ENCODE measurements at places on chromosomes 5 and 9.

- no peaks in the 10 kb centered on the region for H3K36me3 ChIP-seq
- H3K4me1 ChIP-seq: no peaks in the 10 kb centered on the region
- no peaks in the 10 kb centered on the region for H3K27me3 ChIP-seq
- H3K27ac ChIP-seq: no peak overlapping the region
- H3K4me3 ChIP-seq: no peak overlapping the region
These were observed 297.8 kb downstream of the CWC27 start for GRCh38 chr5:65066387-65067146.

GRCh38 chr9:18824095-18824666 is 208.8 kb downstream of the SAXO1 start:
- H3K27ac ChIP-seq: no peak overlapping the region
- H3K36me3 ChIP-seq: no peaks in the 10 kb centered on the region
- no peak overlapping the region for H3K4me3 ChIP-seq
- DNase-seq: no peak
- H3K27me3 ChIP-seq: no peaks in the 10 kb centered on the region

DNA sequence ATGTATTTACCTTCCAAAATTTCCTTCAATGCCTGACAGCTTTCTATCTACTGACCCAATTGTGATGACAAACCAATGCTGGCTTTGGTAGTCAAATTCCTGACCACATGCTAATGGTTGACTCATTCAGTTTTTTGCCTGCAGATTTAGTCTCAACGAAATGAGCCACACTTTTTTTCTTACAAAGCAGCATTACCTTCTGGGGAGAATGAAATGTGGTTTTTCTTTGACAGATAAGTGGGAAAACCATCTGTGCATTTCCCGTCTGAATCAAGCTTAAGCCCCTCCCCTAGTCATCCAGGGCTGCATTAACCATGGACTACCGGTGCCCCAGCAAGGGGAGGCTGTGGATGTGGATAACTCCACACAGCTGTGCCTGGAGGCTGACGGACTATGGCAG is 99.6 kb upstream of the TAF11L2 start:
- no peak overlapping the region for H3K27ac ChIP-seq
- no peak overlapping the region for H3K4me3 ChIP-seq
- no peak for DNase-seq

DNA sequence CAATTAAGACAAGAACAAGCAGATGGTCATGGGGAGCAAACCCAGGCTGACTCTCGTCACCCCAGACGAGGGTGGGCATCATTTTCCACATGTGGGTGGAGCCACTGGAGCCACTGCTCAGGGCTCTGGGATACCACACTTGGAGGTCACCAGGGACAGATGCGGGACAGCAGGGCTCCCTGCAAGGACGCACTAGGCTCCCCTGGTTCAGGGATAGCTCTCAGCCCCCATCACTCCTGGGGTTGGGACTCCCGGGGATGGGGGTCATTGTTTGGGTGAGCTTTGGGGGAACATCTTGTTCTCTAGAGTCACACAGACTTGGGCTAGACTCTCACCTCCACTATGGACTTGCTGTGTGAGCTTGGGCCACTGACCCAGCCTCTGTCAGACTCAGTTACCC is 57.8 kb downstream of the GTF3C4 start:
- no peak overlapping the region for H3K4me3 ChIP-seq
- H3K27ac ChIP-seq: no peak overlapping the region
- no peaks in the 10 kb centered on the region for H3K27me3 ChIP-seq

DNA sequence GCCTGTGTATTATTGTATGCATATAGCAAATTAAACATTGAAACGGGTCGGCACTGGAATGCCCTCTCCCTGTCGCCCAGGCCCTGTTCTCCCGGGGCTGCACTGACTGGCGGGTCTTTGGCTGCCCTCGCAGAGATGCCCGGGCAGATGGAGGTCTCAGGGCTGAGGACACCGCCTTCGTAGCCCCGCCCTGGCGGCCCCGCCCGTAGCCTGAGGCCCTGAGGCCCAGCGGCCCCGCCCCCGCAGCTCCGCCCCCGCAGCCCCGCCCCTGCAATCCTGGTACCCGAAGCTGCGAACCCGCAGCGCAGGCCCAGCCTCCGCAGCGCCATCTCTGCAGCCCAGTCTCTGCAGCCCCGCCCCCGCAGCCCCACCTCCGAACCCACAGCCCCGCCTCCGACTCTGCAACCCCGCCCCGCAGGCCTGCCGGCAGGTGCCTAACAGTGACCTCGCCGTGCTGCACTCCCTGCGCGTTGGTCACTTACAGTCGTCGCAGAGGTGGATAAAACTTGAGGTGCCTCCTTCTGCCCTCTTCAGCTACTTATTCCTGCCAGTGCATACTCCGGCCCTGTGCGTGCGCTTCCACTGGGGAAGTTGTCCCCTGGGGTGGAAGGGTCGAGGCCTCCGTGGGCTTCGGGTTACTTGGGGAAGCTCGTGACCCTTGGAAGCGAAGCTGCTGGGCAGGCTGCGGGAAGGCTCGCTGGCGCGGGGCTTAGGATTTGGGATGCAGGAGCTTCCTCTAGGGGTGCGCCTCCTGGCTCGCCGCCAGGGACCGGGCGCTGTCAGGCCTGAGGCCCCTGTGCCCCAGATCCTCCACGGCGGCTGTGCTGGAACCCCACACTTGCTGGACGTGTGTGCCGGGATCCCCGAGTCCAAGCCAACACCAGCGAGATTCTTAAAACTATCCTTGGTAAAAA is 72.3 kb downstream of the ICE1 start:
- no peak overlapping the region for H3K27ac ChIP-seq
- peaks cover 1% of the 10 kb centered on the region for H3K36me3 ChIP-seq
- DNase-seq: peak; percentile 83
- H3K4me1 ChIP-seq: peaks cover 15% of the 10 kb centered on the region

- no peaks in the 10 kb centered on the region for H3K27me3 ChIP-seq
- no peak for DNase-seq
- H3K27ac ChIP-seq: no peak overlapping the region
- no peaks in the 10 kb centered on the region for H3K36me3 ChIP-seq
- H3K4me1 ChIP-seq: no peaks in the 10 kb centered on the region
- no peak overlapping the region for H3K4me3 ChIP-seq
These were observed 125.9 kb downstream of the NUDT12 start for GRCh38 chr5:103436656-103437055.

- H3K27me3 ChIP-seq: peaks cover 8% of the 10 kb centered on the region
- peaks cover 6% of the 10 kb centered on the region for H3K4me1 ChIP-seq
- no peaks in the 10 kb centered on the region for H3K36me3 ChIP-seq
- no peak overlapping the region for H3K27ac ChIP-seq
- DNase-seq: no peak
These were observed 4.6 kb downstream of the CFAP90 start for GRCh38 chr5:7846327-7846726.

DNA sequence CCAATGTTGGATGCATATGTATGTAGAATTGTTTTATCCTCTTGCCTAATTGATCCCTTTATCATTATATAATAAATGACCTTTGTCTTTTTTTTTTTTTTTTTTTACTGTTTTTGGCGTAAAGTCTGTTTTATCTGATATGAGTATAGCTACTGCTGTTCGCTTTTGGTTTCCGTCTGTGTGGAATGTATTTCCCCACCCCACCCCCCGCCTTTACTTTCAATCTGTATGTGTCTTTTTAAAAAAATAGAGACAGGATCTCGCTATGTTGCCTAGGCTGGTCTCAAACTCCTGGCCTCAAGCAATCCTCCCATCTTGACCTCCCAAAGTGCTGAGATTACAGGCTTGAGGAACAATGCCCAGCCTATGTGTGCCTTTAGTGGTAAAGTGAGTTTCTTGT is 11.3 kb downstream of the AHRR start:
- H3K4me3 ChIP-seq: no peak overlapping the region
- no peak for DNase-seq
- no peaks in the 10 kb centered on the region for H3K27me3 ChIP-seq
- no peak overlapping the region for H3K27ac ChIP-seq
- H3K36me3 ChIP-seq: no peaks in the 10 kb centered on the region

DNA sequence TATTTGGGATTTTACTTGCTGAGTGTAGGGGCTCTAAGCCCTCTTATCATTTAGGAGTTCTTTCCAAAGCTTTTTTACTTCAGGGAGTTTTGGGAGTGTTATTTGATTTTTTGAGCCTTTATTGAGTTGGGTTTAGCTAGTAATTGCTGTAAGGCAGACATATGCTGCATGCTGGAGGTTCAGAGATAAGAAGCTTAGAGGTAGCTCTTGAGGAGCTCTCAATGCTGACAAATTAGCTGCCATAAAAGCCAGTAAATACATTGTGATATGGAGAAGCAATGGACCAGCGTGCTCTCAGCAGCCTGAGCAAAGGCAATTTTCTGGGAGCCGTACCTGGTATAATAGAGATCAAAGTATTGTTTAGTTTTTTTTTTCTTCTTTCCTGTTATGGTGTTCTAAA is 11.6 kb downstream of the ARHGEF28 start:
- no peak overlapping the region for H3K4me3 ChIP-seq
- H3K4me1 ChIP-seq: no peaks in the 10 kb centered on the region
- no peak for DNase-seq
- no peak overlapping the region for H3K27ac ChIP-seq

DNA sequence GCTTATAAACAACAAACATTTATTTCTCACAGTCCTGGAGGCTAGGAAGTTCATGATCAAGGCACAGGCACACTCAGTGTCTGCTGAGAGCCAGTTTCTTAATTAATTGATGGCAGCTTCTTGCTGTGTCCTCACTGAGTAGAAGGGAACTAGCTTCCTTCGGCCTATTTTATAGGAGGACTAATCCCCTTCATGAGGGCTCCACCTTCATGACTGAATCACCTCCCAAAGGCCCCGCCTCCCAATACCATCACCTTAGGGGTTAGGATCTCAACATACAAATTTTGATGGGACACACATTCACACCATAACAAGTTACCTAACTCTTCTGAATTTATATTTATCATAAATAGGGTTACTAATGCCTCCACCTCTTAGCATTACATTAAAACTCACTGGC is 129.8 kb downstream of the GNAQ start:
- H3K4me1 ChIP-seq: no peaks in the 10 kb centered on the region
- DNase-seq: no peak
- H3K36me3 ChIP-seq: no peaks in the 10 kb centered on the region
- H3K27ac ChIP-seq: no peak overlapping the region
- H3K4me3 ChIP-seq: no peak overlapping the region

GRCh38 chr9:127388037-127388855 is 8.7 kb upstream of the SLC2A8 start:
- peaks cover 72% of the 10 kb centered on the region for H3K27me3 ChIP-seq
- no peaks in the 10 kb centered on the region for H3K36me3 ChIP-seq
- H3K27ac ChIP-seq: no peak overlapping the region

DNA sequence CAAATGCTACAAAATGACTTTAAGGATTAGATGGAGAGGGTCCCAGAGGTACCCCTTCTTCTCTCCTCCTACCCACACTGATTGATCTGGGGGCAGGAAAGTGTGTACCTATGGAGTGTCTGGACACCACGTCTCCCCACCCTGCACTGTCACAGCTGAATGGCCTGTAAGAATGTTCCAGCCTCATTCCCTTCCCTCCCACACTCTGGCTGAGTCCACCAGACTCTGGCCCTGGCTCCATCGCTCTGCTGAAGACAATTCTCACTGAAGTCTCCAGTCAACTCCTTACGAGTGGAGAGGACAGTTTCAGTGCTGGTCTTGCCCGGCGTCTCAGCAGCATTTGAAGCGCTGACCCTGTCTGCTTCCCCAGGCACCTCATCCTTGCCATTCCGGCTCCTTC is 105.8 kb downstream of the TTLL11 start:
- no peaks in the 10 kb centered on the region for H3K36me3 ChIP-seq
- H3K4me1 ChIP-seq: no peaks in the 10 kb centered on the region
- no peaks in the 10 kb centered on the region for H3K27me3 ChIP-seq
- DNase-seq: no peak
- H3K27ac ChIP-seq: no peak overlapping the region

DNA sequence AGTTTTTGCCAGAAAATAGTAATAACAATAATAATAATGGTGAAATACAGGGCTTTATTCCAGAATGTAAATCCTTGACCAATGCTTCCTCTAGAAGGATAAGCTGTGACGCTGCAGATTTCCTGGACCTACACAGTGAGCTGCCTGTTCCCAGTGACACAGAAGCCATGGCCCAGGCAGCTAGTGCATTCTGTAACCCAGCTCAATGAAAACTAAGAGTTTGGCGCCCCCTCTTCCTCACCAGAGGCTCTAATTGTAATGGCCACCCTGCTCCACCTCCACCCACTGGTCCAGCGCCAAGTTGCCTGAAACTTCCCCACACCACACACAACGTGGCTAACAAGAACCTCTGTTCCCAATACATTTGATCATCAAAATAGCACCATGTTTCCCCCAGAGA is 248.1 kb downstream of the CETN3 start:
- no peak overlapping the region for H3K27ac ChIP-seq
- no peaks in the 10 kb centered on the region for H3K27me3 ChIP-seq
- H3K4me3 ChIP-seq: no peak overlapping the region

- no peak overlapping the region for H3K27ac ChIP-seq
- DNase-seq: no peak
- H3K27me3 ChIP-seq: no peaks in the 10 kb centered on the region
These were observed 83.7 kb upstream of the SARDH start for GRCh38 chr9:133821601-133822429.

GRCh38 chr5:176877793-176878331 is 21.3 kb downstream of the HK3 start:
- H3K4me3 ChIP-seq: no peak overlapping the region
- no peaks in the 10 kb centered on the region for H3K4me1 ChIP-seq
- no peaks in the 10 kb centered on the region for H3K27me3 ChIP-seq
- no peaks in the 10 kb centered on the region for H3K36me3 ChIP-seq
- H3K27ac ChIP-seq: no peak overlapping the region

DNA sequence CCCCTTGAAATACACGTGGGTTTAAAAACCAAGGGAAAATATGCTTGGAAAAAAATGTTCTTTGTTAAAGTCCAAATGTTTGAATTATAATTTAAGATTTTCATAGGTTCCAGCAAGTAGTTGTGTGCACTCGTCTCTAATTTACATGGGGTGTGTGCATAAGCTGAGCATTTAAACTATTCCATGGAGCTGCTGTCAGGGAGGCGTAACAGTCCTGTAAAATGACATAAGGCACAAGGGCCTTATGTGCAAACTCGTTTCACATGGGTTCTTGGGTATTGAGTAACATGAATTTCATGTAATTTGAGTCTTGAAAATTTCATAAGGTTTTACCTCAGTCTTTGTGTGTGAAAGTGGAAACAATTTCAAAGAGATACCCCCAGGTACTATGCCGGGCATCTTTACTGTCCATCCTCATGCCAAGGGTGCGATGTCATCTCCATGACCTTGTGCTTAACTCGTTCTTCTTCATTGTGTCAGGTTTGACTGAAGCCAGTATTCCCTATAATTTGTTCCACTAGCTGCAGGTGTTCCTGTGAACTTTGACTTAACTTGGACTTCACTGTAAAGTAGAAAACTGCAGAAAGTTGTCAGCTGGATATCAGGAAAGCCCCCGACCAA is 359.3 kb downstream of the SH3GL2 start:
- no peaks in the 10 kb centered on the region for H3K36me3 ChIP-seq
- H3K4me3 ChIP-seq: no peak overlapping the region
- no peak overlapping the region for H3K27ac ChIP-seq
- H3K27me3 ChIP-seq: no peaks in the 10 kb centered on the region
- no peaks in the 10 kb centered on the region for H3K4me1 ChIP-seq

Measured in CD8-positive, alpha-beta memory T cell (primary cell).